ENCODE measurements at places on chromosomes 3 and 15. TPM values are rescaled to one million over a fixed set of nuclear protein-coding genes. Genes with fewer than 3 reads are reported as not detected.

DNA sequence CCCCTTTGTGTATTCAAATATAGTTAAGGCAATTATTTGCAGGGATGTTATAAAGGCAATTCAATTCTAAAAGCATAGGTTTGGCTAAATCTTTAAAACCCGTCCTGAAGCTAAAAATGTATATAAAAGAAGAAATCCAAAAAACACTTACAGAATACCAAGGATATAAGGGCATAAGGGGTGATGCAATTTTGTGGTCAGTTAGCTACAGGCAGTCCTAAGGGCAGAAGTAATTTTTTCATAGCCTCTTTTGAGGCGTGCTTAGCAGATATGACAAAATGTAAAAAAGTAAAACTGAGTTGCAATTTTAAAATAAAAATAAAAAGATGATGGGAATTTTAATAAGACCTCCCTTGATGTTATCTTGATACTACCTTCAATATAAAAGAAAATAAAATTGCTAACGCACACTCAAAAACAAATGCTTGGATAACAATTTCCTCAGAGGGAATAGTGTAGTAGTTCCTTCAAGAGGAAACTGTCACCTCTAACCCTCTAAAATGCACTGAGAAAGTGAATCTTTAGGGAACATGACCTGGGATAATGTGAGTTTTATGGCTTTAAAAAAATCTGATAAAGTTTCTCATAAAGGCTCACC lies 104.2 kb downstream of the MYH15 start:
- DNase-seq: no peak

Gene ITPKA
- 18.3 TPM for total RNA-seq

Gene HLTF
- total RNA-seq: 25.4 TPM

Gene ASB14
- not detected for total RNA-seq

DNA sequence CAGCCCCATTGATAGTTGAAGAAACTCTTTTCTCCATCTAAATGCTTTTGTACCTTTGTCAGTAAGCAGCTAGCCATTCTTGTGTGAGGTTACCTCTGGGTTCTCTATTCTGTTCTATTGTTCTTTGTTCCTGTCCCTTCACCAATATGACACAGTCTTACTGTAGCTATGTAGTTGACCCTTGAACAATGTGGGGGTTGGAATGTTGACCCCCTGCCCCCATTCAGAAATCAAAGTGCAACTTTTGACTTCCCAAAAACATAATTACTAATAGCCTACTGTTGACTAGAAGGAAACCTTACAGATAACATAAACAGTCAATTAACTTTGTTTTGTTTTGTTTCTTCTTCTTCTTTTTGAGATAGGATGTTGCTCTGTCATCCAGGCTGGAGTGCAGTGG lies 18.7 kb downstream of the KLHL18 start:
- DNase-seq: no peak

- no peak for DNase-seq
These were observed 88.6 kb upstream of the ZNF385D start for GRCh38 chr3:21839592-21839991.

Gene SGO1
- total RNA-seq: 6.6 TPM

- DNase-seq: no peak
These were observed 203.8 kb downstream of the RPLP1 start for GRCh38 chr15:69656271-69657030.

Gene CALML4
- total RNA-seq: 98.1 TPM

GRCh38 chr3:123149525-123149924 lies 52.2 kb upstream of the SEC22A start:
- no peak for DNase-seq

GRCh38 chr15:75669191-75669878 lies 21.6 kb downstream of the SNX33 start:
- no peak for DNase-seq

Gene COL6A5
- not detected for total RNA-seq

DNA sequence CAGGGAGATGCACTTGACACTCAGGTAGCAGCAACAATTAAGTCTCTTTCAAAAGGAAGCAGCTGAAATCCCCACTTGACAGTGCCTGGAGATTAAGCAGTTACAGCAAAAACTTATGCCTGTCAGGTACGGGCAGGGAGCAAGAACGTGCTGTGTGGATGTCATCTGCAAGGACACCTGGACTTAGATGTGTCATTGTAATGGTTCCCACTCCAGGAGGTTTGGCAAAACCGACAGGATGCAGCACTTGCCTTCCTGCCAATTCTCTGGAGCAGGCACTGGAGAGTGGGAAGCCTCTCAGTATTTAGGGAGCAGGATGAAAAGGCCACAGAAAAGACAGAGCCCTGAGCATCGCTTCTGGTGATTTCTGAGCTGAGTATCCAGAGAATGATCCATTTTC lies 292.4 kb downstream of the PDCD6IP start:
- DNase-seq: no peak

DNA sequence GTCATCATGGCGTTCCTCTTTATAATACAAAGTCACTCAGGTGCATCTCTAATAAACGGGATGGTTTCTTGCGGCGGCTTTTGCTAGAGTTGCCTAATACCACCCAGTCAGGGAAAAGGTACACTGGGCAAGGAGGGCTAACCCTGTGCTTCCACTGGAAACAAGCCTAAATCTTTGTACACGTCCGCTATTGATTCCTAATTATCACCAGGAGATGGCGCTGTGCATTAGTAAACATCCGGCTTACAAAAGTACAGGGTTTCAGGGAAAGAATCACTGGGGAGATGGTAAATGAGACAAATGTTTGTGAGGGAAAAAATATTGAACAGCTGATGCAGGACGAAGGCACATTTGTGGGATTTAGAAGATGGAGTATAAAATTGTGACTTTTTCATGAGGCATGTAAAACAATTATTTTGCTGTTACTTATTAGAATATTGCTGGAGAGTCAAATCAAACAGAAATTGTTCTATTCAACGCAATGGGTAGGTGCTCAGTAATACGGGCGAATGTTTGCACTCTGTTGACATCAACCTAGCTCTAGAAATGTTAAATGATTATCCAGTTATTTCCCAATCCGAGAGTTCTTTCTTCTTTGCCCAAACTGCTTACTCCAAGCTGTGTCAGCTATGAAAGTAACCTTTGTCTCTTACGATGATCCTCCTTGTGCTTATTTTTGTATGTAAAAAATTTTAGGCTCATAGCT lies 50.6 kb downstream of the GMNC start:
- no peak for DNase-seq

GRCh38 chr15:45454814-45455213 lies 67.7 kb downstream of the SLC30A4 start:
- peak; percentile 75 for DNase-seq

- peak; percentile 25 for DNase-seq
These were observed 74.2 kb upstream of the POU1F1 start for GRCh38 chr3:87350367-87351199.

Gene NEK10
- 1.4 TPM for total RNA-seq

Gene FOXB1
- total RNA-seq: not detected

DNA sequence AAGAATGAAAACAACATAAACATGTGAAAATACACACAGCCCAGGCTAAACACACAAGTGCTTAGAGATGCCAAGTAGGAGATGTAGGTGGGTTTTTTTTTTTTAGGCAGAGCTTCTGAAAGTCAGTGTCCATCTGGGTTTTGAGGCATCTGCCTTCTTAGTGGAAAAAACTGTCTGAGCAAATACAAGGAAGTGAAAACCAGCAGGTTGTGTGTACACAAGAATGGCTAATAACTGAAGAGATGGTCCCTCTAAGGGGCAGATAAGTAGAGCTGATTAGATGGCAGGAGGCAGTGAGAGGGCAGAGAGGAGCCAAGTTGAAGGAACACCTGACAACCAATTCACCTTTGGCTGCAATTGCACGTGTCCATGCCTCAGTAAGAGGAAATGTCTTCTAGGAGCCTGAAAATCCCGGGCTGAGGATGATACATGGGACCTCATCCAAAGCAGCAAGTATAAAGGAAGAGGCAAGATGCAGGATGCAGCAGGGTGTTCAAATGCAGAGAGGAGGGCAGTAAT lies 34.9 kb downstream of the CYP19A1 start:
- DNase-seq: no peak

- DNase-seq: peak; percentile 36
These were observed 60.6 kb upstream of the ARNT2 start for GRCh38 chr15:80343554-80343992.

GRCh38 chr15:91973481-91973880 lies 120.0 kb downstream of the SLCO3A1 start:
- DNase-seq: no peak

Gene SNX4
- total RNA-seq: 34.5 TPM
